ENCODE measurements at places on chromosomes 12 and 14.
A peak's percentile ranks its signal among the peaks of the same experiment; 100 is the strongest.

DNA sequence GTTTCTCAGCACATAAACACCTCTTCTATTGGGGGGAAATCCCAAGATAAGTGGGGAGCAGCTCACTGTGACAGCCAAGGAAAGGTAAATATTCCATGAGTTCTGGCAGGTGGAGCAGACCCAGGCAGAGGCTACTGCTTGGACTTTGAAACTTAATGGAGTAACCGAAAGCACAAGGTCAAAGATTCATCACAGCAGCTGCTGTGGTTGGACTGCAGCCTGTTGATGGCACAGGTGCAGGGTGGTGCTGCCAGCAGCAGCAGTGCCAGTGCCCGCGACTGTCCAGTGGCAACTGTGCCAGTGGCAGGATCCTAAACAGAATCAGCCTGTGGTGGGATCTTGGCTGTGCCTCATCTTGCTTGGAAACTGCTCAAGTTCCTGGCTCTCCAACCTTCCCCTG lies 81.4 kb upstream of the ARID2 start:
- DNase-seq = peak; percentile 95

DNA sequence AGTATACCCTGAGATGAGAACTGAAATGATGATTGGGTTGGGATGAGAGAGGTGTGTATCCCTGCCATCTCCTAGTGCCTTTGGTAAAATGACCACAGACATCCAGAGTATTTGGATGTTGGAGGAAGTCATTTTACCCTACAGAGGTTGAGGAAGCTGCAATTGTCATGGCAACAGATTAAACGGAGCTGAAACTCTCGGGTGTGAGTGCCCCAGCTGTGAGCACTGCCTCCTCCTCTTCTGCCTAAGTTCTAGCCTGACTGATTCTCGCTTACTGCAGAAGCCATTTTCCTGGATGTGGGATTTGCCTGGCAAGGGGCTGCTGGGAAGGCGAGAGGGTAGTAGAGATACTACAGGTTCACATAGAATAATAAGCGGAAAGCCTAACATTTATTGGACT lies 10.3 kb upstream of the PPP4R4 start:
- DNase-seq = no peak

DNA sequence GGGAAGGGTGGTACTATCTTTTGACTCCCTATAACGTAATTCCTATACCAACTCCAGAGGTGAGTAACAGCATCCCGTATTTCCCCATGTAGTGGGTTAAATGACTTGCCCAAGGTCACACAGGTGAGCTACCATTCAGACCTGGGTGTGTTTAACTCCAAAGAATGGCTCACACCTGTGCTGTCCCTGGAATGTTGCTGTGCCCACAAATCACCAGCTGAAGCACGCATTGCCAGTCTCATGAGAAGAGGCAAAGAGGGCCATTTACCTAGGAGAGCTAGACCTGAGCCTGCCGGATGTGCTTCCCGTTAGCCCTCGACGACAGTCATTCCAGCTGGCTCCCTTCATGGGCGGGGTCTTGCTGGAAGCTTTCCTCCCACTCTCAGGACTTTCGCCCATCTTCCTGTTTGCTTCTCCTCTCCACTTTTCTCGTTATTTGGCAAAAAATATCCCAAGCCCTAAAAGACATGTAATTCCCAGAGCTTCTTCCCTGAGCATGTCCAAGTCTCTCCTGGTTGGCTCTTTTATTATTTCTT lies 106.6 kb upstream of the VASH1 start:
- DNase-seq = no peak

- no peak for DNase-seq
These were observed 539.1 kb downstream of the TMTC2 start for GRCh38 chr12:83225806-83226205.

GRCh38 chr12:94636462-94637085 lies 13.8 kb downstream of the TMCC3 start:
- no peak for DNase-seq

DNA sequence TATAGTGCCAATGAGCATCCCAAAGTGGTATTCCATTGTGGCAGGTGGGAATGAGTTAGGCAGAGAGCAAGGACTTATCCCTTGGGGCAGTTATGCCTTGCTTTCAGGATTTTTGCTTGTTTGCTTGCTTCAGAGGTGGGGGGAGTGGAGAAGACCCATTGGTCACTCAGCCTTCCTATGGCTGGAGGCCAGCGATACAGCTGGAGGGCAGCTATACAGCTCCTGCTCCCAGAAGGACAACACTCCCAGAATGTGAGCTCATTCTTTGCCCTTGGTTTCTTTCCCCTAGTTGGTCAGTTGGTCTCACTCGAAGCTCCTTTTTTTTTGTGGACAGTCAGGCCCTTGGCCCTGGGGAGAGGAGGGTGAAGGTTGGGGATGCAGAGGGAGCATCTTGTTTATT lies 14.5 kb downstream of the KRT83 start:
- DNase-seq = peak; percentile 29

- DNase-seq = no peak
These were observed 223.6 kb upstream of the TMPO start for GRCh38 chr12:98291828-98292227.

DNA sequence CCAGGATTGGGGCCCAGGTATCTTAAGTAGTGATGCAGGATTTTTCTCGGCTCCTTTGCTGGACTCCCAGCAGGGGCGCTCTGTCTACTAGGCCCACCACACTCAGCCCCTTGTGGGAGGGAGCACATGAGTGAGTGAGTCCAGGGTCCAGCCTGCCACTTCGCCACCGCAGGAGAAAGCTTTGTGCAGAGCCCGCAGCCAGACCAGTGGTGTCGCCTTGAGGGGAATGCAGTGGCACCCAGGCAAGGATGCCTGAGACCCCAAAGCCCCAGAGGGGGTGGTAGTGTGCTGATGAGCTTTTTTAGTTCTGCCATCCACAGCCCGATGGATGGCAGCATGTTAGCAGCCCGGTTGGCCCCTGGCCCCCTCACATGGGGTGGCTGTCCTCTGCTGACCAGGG lies 5.4 kb upstream of the MRPS35 start:
- DNase-seq = no peak

DNA sequence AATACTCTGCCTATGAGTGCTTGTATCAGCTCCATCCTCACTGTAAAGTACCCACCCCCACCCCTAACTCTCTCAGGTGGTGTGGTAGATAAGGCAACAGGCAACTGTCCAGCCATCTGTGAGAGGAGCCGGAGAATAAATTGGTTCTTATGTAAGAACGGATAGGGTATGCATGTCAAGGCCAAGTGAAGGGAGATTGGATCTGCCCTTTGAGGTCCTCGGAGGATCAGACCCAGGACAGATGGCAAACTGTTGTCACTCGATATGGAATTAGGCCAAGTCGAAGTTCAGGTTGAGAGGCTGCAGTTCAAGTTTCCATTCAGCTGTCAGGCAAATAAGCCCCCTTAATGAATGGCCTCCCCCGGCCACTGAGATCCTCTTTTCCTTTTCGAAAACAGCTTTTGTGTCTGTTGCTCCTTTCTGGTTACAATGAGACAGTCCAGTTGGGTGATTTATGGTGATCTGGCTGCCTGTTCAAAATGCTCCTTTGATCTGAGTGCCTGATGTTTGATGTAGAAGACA lies 120.3 kb downstream of the VRK1 start:
- DNase-seq = no peak

GRCh38 chr12:43206396-43206795 lies 345.6 kb downstream of the ADAMTS20 start:
- no peak for DNase-seq

DNA sequence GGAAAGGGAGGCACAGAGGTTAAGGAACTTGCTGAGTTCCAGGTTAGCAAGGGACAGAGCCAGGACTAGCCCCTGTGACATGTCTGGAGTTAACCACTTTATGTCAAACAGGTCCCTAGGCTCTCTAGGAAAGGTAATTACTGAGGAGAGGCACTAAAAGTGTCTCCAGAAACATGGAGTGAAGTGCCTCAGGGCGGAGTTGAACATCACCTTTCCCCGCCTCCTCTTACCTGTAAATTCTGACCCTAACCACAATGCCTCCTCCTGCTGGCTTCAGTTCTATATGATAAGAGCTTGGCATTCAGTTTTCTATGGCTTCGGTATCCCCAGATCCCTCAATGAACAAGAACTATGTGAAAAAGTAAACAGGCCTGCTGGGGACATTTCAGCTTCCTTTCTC lies 18.1 kb downstream of the RPH3A start:
- DNase-seq = no peak

- DNase-seq = peak; percentile 71
These were observed 17.9 kb upstream of the NID2 start for GRCh38 chr14:52086711-52087110.

- no peak for DNase-seq
These were observed 112.6 kb downstream of the CRADD start for GRCh38 chr12:93789767-93790166.

GRCh38 chr12:77766224-77766623 lies 64.5 kb upstream of the NAV3 start:
- DNase-seq = no peak

- DNase-seq = peak; percentile 46
These were observed 363.8 kb downstream of the NAV3 start for GRCh38 chr12:78194448-78194847.

GRCh38 chr14:24542346-24542936 lies 33.6 kb downstream of the CTSG start:
- DNase-seq = no peak

DNA sequence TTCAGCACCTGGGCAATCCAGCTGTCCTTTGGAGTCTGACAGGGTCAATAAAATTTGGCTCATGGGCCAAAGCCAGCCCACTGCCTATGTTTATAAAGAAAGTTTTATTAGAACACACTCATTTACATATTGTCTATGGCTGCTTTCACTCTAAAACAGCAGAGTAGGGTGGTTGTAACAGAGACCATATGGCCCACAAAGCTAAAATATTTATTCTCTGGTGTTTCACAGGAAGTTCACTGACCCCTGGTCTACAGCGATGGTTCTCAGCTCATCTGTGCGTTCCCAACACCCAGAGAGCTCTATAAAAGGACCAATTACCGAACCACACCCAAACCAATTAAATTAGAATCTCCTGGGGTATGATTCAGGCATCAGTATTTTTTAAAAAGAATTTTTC lies 37.7 kb upstream of the RTRAF start:
- no peak for DNase-seq

- peak; percentile 13 for DNase-seq
These were observed 229.8 kb downstream of the ALX1 start for GRCh38 chr12:85509857-85510256.

- peak; percentile 76 for DNase-seq
These were observed 15.3 kb downstream of the AREL1 start for GRCh38 chr14:74697543-74697942.

DNA sequence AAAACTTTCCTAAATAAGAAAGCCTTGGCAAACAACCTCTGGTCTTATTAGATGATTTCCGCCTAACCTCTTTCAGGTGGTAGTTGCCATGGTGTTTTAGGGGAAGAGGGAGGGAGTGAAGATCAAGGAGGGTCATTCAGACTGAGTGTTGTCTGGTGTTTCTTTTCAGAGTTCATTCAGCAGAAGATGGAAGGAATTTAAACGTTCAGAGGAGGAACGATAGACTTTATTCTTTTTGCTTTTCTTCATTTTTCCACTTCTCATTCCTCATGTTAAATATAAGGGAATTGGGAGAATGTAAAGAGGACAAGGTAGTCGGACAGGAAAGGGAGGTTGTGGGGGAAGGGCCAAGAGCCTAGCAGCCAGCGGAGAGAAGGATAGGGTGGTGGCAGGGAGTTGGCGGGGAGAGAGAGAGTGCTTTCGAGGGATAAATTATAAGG lies 17.4 kb upstream of the SALL2 start:
- DNase-seq = no peak

GRCh38 chr14:83566567-83566966 lies 1963.4 kb upstream of the FLRT2 start:
- DNase-seq = no peak

- peak; percentile 68 for DNase-seq
These were observed at the start of gene ESPL1 for GRCh38 chr12:53267999-53268629. Gene ESPL1, plus strand, starts transcription at chr12:53268299. Its CDS starts 468 bp downstream, at chr12:53268767.

DNA sequence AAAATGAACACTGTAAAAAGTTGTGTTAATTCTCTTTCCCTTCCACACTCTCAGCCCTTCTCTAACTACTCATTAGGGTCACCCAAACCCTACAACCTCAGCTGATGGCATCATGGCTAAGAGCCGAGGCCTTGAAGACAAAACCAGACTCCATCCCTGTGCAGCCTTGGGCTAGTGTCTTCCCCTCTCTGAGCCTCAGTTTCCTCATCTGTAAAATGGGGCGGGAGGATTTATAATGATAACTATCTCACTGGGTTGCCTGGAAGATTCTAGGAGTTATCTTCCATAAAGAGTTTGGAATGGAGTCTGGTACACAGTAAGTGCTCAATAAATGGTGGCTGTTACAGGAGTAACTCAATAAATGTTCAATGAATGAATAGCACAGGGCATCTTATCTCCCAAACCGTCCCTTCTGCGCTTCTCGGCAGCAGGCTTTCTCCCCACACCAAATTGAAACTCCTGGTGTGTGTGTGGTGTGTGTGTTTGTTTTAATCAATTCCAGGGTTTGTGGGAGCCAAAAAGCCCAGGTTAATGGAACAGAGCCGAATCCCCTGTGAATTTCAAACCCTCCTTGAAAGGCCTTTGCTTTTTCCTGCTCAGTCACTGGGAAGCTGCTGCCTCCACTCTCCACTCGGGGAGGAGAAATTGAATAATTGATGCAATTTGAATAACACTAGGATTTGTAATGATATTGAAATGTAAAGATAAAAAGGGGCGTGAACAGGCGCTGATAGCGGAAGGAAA lies 61.2 kb upstream of the FAM222A start:
- no peak for DNase-seq

DNA sequence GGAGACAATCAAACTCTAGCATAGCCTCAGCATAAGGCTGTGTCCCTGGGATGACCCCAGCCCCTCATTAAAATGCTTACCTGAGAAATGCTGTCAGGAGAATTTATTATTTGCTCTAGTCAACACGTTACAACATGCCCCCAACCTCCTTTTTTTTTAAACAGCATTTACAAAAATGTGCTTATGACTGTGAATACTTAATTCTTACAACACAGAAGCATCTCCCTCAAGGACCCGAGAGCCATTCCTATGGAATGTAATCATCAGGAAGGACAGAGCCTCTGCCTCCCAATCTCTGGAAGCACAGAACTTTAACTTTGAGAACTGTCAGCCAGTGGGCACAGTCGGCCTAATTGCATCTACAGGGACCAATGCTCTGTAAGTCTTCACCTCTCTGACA lies 136.6 kb upstream of the OVCH1 start:
- no peak for DNase-seq

DNA sequence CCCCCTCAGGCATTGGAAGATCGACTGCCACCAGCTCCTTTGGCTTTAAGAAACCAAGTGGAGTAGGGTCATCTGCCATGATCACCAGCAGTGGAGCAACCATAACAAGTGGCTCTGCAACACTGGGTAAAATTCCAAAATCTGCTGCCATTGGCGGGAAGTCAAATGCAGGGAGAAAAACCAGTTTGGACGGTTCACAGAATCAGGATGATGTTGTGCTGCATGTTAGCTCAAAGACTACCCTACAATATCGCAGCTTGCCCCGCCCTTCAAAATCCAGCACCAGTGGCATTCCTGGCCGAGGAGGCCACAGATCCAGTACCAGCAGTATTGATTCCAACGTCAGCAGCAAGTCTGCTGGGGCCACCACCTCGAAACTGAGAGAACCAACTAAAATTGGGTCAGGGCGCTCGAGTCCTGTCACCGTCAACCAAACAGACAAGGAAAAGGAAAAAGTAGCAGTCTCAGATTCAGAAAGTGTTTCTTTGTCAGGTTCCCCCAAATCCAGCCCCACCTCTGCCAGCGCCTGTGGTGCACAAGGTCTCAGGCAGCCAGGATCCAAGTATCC lies 288.7 kb downstream of the NAV3 start:
- no peak for DNase-seq

All from myocyte (in vitro differentiated cells).